ENCODE measurements at places on chromosomes 5 and 9.
A peak's percentile ranks its signal among the peaks of the same experiment; 100 is the strongest.

DNA sequence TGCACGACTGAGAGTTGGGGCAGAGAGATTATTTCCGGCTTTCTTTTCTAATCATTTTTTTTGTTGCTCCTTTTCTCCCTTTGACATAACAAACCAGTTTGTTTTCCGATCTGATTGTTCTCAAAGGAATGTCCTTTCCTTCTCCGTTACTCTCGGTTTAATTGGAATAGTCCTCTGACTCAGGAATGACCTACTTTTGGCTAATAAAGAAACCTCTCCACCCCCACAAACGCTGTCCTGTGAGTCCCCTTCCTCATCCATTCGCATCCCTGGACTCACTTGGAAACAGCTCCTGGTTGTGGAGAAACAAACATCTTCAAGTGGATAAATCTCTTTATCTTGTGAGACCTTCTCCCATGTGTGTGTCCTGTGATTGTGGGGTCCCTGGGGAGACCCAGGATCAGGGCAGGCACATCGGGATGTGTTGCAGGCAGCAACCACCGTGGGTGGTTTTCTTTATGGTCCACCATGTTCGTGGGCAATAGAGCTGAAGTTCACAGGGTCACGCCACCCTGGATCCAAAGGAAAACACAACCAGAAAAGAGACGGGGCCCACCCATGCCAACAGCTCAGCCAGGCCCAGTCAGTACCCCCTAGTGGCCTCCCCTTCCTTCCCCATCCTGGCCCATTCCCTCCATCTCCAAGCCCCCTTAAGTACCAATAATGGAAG, 45.2 kb upstream of the NEK6 start:
- DNase-seq, result peak; percentile 51

- DNase-seq, result no peak
Observed at GRCh38 chr5:873328-873727, 19.3 kb downstream of the BRD9 start.

DNA sequence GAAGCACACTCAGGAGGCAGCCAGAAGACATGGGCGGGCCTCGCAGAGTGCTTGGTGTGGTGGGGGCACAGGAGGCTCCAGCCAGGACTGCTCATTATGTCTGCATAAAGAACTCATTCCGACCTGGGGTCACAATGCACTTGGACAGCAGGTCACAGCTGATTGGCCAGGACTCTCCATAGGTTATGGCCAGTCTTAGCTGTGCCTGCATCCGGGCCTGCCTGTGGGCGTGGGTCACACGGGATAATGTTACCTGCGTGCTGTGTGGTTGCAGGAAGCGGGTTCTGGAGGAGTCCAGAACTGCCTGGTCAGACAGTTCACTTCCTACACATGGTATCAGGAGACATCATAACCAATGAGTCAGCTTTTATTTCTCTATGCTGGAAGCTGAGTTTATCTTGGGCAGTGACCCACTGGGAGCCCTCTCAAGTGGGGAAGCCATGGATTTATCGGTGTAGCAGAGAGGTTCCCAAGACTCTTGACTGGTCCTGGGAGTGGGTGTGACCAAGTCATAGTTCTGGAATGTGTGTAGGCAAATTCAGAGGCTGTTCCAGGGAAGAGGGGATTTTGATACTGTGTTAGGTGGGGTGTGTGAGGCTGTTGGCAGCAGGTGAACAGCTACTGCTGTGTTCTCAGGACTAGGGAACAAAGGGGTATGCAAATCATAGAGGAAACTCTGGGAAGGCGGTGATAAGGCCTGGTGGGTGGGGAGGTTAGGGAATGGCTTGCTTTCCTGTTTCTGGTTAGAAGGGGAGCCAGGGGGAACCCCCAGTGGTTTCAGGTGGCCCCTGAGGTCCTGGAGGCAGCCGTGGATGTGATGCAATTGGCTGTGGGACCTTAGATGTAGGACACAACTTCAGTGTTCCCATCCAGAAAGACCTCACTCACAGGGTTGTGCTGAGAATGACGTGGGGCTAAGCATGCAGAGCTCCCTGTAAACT, 51.3 kb downstream of the ARHGEF37 start:
- DNase-seq, result peak; percentile 51

GRCh38 chr5:11240293-11241190, 479.5 kb upstream of the DAP start:
- no peak for DNase-seq

GRCh38 chr5:37875051-37875787, 35.4 kb upstream of the GDNF start:
- peak; percentile 92 for DNase-seq

DNA sequence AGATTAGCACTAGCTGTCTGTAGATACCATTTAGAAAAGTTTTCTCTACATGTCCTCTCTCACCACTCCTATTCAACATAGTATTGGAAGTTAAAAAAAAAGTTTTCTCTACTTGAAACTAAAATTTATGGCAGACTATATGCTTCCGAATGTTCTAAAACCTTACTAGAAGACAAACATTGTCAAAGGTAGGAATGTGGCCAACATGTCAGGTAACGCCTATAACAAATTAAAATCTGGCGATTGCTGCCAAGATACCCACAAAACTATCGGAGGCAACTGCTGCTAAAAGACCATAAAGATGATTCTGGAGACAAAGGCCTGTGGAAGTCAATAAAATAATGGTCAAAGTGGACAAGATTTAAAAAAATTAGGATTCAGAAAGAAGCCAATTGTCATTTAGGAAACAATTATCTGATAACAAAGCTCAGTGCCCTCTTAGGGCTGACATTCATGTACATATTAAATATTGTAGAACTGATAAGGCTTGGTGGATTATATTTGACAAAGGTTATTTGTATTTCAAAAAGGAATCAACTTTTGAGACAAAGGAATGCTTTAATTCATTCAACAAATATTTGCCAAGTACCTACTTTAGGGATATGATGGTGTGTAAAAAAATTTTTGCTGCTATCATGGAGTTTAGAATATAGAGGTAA, 52.7 kb downstream of the CDKN2A start:
- DNase-seq, result no peak

GRCh38 chr5:108516785-108517184, 134.9 kb upstream of the FBXL17 start:
- no peak for DNase-seq

DNA sequence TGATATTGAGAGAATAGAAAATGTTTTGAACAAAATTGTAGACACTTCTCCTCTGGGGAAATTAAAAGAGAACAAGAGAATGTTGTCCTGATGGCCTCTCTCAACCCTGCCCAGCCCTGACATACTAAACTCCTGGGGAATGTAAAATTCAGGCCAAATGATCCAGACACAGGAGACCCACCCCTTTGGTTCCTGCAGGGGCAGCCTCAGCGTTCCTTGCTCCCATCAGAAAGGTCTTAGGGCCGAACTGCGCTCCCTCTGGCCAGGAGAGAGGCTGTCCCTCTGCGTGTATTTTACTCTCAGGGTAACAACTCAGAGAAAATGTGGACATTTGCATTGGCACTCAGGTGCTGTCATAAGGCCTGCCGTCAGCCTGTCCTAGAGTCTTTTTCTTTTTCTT, 616.3 kb upstream of the KLF4 start:
- DNase-seq, result no peak

DNA sequence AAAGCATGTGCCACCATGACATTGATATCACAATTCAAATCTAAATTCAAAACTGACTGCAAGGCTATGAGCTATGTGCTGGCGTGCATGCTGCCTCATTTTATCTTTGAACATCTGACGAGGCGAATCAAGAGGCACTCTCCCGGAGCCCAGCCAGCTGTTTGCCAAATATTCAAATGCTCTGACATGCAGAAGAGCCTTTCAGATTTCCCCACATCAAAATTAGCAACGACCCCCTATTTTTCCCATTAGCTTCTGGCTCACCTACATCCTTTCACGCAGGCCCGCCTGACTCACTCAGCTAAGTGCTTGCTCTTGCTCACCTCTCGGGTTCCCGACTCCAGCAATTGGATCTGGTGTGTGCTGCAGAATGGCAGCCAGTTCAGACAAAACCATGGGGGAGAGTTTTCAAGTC, 159.0 kb downstream of the NR2F1-AS1 start:
- no peak for DNase-seq

- DNase-seq, result no peak
Observed at GRCh38 chr5:108521011-108521700, 139.3 kb upstream of the FBXL17 start.

DNA sequence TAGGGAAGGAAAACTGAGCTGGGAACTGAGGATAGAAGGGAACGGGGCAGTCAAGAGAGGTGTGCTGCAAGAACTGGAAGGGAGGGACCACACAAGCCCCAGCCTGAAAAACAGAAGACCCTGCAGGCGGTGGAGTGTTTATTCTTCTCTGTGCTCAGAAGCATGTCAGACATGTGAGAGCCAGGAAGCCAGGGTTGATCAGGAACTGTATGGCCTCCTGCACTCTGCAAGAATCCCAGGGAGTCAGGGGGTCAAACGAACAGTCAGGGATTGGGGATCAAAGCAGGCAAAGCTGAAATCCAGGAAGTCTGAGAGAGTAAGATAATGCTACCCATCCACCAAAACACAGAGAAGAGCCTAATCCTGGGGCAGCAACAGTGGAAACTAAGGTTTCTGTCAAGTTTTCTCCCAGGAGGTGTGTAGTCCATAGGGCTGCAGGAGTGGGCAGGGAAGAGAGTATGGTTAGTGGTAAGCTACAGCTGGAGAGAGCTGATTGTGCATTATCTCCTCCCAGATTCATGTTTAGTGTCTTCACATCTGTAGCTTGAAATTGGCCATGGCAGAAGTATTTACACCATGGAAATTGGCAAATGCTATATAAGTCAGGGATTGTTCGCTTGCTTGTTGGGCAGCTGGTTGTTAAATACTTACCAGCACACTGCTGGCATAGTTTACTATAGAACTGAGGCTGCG, 115.4 kb upstream of the SLC44A1 start:
- no peak for DNase-seq

DNA sequence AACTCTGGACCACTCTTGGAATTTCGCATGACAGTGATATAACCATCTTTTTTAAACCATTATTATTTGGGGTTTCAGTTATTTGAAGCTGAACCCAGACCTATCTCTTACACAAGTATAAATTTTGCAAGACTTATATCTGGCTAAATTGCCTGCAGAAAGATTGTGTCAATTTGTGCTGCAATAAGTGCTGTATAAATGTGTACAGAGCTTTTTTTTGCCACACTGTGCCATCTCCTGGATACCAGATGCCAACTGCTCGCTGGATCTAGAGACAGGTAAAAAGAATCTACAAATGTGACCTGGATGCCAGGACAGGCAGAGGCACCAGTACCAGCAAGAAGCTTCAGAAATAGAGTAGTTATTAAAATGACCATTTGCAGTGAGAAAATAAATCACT, 25.9 kb upstream of the TTC39B start:
- no peak for DNase-seq

GRCh38 chr9:71685394-71685793, 82.9 kb downstream of the CEMIP2 start:
- no peak for DNase-seq

- DNase-seq, result no peak
Observed at GRCh38 chr5:132808866-132809265, 4.2 kb upstream of the SOWAHA start.

DNA sequence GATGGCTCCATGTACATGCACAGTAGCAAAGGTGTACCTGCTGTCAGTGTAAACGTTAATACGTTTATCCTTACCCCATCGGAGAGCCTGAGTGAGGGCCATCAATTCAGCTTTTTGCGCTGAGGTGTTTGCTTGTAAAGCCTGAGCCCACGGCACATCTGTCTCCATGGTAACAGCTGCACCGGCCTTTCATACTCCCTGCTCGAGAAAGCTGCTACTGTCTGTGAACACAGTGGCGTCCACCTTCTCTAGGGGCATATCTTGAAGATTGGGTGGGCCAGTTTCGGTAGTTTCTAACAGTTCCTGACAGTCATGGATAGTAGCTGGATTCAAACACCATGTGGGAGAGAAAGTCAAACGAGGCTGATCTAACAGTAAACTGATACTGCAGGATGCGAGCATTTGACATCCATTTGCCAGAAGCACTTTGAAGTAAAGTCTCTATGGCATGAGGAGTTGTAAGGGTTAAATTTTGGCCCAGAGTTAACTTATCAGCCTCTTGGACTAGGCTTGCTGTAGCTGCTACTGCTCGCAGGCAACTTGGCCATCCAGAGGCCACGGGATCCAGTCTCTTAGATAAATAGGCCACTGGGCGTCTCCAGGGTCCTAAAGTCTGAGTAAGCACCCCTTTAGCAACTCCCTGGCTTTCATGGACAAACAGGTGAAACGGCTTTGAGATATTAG, 21.0 kb upstream of the RHOBTB3 start:
- no peak for DNase-seq

- DNase-seq, result no peak
Observed at GRCh38 chr5:142811866-142812557, 41.8 kb downstream of the ARHGAP26 start.

DNA sequence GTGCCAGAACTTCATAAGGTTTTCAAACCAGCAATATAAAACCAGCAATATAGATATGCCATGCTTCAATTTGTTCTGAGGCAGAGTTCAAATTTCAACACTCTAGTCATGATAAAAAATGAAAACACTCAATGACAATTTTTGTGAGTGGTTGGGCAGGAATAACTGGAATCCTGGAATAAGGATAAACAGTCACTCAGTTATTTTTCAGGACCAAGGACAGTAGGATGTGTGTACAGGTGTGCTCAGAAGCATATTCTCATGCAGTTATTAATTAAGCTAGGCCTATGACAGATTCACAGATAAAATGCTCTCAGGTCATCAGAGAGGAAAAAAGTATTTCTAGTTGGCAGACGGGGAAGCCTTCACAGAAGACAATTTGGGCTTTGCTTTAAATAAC, 117.3 kb upstream of the PPP2R2B start:
- no peak for DNase-seq

DNA sequence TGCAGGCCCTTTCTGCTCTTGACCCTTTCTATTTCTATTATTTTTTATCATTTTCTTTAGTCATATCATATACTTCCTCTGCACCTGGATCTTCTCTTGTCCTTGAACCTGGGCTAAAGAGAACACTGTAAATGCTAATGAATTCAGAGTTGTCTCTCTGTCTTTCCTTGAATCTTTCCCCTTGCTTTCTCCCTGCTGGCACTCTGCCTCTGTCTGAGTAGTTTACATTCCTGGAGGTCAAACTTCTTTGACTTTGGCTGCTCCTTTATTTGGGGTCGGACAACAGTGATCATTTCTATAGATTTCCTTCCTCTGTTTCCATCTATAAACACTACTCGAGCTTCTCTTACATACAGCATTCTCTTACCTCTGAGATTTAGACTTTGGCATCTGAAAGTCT, 47.1 kb downstream of the IZUMO3 start:
- DNase-seq, result no peak

DNA sequence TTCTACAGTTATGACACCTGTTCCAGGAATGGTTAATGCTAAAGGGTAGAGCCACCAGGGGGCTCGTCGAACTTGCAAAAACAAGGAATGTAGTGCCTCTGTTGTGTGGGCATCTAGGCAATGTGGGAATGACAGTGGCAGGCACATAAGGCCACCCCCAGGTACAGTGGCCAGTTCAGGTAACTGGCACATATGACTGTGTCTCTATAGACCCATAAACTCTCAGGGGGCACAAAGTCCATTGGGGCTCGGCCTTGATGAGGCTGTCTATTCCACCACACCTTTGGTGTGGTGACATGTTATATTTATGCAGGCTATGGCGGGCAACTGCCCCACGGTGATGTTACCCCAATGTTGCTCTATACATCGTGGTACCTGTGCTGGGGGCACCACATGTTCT, 59.6 kb upstream of the FAM120A start:
- no peak for DNase-seq

All from fibroblast of skin of scalp (primary cell).